NCI-H1092 (cell line): ENCODE measurements at places on chromosomes 2 and 18.

GRCh38 chr2:177161741-177162460, 50.7 kb upstream of the HNRNPA3 start:
- DNase-seq, result no peak

GRCh38 chr2:240986787-240987411, 11.5 kb upstream of the SNED1 start:
- no peak for DNase-seq

DNA sequence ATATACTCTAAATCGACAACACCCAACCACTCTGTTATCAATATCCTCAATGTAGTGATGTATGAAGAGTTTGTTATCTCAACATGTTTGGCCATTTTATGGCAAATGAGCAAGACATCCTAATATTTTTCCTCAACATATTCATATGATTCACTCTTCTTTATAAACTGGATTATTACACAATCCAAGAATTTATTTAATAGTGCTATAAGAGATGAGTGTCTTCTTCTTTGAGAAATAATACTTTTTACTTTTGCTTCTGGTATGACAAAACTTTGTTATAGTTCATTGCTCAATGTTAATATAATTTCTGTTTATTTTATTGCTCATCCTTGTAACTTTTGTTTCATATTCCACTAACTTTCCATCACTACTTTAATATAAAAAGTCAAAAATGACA, 44.3 kb downstream of the SCN9A start:
- DNase-seq, result no peak

GRCh38 chr2:157107460-157107859, 150.0 kb upstream of the GALNT5 start:
- no peak for DNase-seq

GRCh38 chr2:200406379-200406778, 99.9 kb downstream of the SPATS2L start:
- DNase-seq, result no peak

DNA sequence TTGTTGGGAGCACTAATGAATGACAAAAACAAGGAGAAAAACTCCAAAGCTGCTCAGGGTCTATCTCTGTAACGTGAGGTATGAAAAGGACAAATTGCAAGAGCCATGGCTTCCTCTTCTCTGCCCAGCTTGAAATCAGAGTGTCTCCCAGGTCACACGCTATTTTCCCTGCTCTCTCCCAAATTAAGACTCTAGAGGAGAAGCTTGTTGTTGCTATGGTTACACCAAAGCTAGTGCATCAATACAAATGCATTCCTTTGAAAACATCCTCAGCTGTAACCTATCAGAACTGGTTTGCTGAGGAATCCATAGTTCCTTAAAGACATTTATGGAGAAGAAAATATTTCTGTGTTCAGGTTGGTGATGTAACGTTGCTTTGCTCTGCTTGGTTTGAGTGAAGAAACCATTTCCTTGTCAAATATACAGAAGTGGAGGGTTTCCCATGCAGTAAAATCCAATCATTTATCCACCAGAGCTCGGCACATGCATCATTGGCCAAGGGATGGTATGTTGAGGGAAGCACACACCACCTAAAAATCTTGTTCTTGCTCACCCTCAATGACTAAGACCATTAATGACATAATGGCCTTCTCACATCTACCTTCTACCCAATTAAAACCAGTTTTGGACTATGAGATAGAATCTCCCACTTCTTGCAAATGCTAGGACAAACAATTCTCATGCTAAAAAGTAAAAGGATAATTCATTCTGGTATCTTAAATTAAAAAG, 2135.6 kb upstream of the CELF4 start:
- no peak for DNase-seq

DNA sequence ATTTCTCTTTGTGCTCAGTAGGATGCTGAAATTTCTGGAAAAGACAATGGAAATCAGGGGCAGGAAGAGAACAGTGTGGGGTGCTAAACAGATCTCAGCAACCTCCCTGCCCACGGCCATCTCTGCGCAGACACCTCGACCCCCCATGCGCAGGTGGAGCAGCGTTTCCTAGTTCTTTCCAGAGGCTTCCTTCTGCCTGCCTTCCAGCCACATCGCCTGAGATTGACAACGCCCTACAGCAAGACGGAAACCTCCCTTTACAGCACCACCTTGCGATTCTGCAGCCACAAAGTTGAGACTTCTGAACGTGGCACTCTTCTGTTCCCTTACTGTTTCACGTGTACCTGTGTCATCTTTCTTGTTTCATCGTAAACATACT, 31.4 kb upstream of the CASP8 start:
- DNase-seq, result no peak
